ENCODE measurements at places on chromosomes 12 and 14. TPM values are rescaled to one million over a fixed set of nuclear protein-coding genes. Genes with fewer than 3 reads are reported as not detected.

The DDX23 gene
- total RNA-seq: 127 TPM

- H3K27me3 ChIP-seq: peaks cover 23% of the 10 kb centered on the region
- H3K36me3 ChIP-seq: no peaks in the 10 kb centered on the region
- no peak for DNase-seq
- H3K27ac ChIP-seq: peak overlapping the region; percentile 49
- H3K4me1 ChIP-seq: peaks cover 31% of the 10 kb centered on the region
Measured at GRCh38 chr14:100304825-100305323, 1.4 kb downstream of the SLC25A29 start.

GRCh38 chr12:5328669-5329517 is 103.0 kb upstream of the NTF3 start:
- H3K27ac ChIP-seq: no peak overlapping the region

GRCh38 chr12:109760031-109760929 is 46.7 kb downstream of the FAM222A start:
- H3K4me1 ChIP-seq: peaks cover 9% of the 10 kb centered on the region
- H3K27me3 ChIP-seq: peaks cover 4% of the 10 kb centered on the region
- H3K27ac ChIP-seq: no peak overlapping the region
- peaks cover 7% of the 10 kb centered on the region for H3K36me3 ChIP-seq
- no peak overlapping the region for H3K4me3 ChIP-seq
- no peak for DNase-seq

DNA sequence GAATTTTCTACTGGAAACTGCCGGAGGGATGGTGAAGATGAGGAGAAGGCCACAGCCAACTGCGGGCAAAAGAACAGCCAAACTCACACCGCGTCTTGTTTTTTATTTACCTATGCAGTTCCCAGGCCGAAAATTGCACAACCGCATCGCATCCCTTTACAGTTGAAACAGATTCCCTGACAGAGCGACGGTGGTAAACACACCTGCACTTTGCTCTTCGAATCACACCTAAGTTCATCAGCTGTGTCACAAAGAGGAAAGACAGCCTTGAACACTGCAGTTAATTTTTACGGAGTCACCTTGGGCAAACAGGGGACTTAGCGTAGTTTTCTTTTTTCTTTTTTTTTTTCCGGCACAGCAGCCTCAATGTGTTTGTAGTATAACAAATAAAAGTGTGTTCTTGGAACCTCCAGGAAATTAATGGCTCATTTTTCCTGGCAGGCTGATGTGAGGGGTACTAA is 272.0 kb upstream of the DIO3 start:
- H3K27ac ChIP-seq: no peak overlapping the region
- H3K36me3 ChIP-seq: no peaks in the 10 kb centered on the region
- no peaks in the 10 kb centered on the region for H3K4me1 ChIP-seq

The CKB gene
- 2.2 TPM for total RNA-seq

GRCh38 chr14:31568671-31569070 is 7.5 kb downstream of the NUBPL start:
- no peak overlapping the region for H3K4me3 ChIP-seq
- peaks cover 3% of the 10 kb centered on the region for H3K36me3 ChIP-seq
- peaks cover 7% of the 10 kb centered on the region for H3K4me1 ChIP-seq

GRCh38 chr14:75234173-75235115 is 44.2 kb upstream of the FOS start:
- no peak overlapping the region for H3K4me3 ChIP-seq
- H3K27ac ChIP-seq: no peak overlapping the region
- DNase-seq: no peak
- peaks cover 17% of the 10 kb centered on the region for H3K27me3 ChIP-seq
- H3K36me3 ChIP-seq: no peaks in the 10 kb centered on the region

The STXBP6 gene
- total RNA-seq: not detected

DNA sequence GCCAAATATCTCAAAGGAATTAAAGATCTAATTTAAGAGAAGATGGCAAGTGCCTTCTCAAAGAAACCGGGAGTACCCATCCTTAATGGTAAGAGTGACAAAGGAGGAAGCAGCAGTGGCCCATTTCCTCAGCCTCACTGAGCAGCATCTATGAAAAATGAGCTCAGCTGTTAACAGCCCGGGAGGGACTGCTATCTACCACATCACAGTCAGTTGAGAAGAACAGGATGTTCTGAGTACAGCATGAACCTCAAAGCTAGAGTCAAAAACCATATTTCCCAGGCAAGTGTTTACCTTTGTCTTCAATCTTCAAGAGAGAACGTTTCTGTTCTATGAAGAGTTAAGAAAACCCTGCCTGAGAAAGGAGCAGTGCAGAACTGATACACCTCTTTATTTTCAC is 115.0 kb downstream of the BTG1 start:
- H3K4me3 ChIP-seq: peak overlapping the region; percentile 72
- H3K36me3 ChIP-seq: peaks cover 28% of the 10 kb centered on the region
- peak overlapping the region; percentile 89 for H3K27ac ChIP-seq

GRCh38 chr12:116852303-116852702 is 28.9 kb downstream of the HRK start:
- H3K27ac ChIP-seq: no peak overlapping the region
- H3K4me1 ChIP-seq: no peaks in the 10 kb centered on the region
- H3K4me3 ChIP-seq: no peak overlapping the region
- H3K36me3 ChIP-seq: no peaks in the 10 kb centered on the region
- no peaks in the 10 kb centered on the region for H3K27me3 ChIP-seq

The SIX6 gene
- total RNA-seq: not detected

- no peak overlapping the region for H3K4me3 ChIP-seq
- no peak for DNase-seq
- H3K36me3 ChIP-seq: peaks cover 11% of the 10 kb centered on the region
- peaks cover 41% of the 10 kb centered on the region for H3K4me1 ChIP-seq
Measured at GRCh38 chr12:120890963-120891362, 13.2 kb downstream of the SPPL3 start.
